Substantia nigra (tissue), 51 donors: ENCODE measurements at places on chromosomes 2 and 18.

DNA sequence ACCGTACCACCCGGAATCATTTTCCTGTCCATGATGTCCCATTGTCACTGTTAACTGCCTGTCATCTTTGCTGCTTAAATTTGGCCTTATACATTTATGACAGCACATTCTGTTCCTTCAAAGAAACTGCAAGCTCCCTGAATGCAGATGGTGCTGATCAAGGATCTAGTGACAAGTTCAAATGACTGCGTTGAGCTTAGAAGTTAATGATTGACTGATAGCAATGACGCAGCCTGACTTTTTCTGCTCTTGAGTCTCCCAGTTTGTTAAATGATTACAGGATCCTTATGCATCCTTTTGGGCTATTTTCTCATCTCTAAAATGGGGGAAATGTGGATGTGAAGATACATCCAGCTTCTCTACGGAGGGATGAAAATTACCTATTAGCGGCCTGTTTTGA is 159.0 kb downstream of the DCC start:
- no peak for DNase-seq

- no peak for DNase-seq
Observed at GRCh38 chr18:79630281-79631095, 49.1 kb upstream of the CTDP1 start.

DNA sequence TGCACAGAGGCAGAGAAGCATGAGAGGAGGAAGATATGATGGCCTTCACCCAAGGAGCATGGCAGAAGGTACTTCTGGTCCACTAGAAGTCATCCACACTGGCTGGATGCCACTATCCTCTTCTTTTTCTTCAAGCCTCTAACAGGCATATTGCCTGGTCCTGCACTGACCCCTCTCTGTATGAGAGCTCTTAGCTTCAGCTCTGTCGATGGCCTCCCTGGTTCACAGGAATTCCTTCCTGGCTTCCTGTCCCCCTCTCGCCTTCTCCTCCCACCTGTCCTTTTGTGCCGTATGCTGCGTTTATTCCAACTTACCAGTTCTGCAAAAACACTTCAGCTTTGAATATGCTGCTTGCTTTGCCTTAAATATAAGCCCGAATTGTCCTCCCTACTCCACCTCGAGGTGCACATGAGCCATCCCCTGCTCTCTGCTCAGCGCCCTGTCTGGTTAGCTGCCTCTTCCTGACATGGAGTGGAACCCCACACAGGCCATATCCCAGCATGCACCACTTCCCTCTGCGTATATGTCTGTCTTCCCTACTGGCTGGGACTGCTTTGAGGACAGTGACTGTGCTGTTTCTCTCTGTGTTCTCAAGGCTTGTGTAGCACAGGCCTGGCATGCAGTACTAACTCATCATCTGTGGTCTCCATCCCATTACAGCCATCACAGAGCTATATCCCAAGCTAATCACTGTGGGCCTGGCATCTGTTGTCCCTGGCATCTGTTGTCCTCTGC is 474.9 kb downstream of the EIPR1 start:
- DNase-seq = no peak

DNA sequence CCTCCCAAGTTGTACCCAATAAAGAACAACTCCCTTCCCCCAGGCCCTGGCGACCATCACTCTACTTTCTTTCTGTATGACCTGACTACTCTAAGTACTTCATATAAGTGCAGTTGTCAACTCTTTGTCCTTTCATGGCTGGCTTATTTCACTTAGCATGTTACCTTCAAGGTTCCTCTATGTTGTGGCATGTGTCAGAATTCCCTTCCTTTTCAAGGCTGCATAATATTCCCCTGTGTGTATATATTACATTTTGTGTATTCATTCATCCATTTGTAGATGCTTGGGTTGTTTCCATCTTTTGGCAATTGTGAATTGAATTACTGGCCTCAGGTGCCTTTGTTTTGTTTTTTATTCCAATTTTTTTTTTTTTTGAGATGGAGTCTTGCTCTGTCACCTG is 181.9 kb upstream of the RAB12 start:
- no peak for DNase-seq

DNA sequence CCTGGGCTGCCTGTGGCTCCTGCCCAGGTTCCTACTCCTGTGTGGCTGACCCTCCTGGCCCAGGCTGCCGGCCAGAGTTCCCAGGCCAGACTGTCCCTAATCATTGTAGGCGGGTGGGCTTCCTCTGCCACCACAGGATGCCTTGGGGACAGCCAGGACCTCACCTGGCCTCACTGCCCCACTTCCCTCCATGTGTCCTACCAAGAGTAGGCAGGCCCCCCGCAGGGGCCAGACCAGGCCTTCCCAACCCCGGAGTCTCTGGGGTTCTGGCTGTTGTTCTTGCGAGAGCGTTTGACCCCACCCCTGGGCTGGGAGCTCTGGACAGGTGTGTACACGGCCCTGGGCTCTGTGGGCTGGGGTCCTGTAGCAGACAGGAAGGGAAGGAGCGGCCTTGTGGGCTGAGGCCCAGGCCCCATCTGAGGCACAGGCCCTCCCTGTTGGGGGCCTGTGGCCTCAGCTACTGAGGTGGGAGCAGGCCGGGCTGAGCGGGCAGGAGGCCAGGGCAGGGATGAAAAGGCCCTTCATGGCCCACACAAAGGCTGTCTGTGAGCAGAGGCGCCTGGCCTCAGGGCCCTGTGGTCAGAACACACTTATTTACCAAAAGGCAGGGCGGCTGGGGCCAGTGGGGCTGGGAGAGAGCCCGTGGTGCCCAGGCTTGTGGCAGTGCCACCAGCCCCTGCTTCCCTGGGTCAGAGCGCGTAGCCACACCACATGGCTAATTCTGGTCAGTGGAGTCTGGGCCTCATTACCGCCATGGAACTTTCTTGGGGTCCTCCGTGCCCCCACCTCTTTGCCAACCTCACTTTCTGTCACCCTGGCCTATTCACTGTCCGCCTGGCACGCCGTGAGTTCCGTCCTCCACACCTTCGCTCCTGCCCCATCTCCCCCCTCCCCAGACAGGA is 2.0 kb downstream of the SNORC start:
- peak; percentile 91 for DNase-seq

DNA sequence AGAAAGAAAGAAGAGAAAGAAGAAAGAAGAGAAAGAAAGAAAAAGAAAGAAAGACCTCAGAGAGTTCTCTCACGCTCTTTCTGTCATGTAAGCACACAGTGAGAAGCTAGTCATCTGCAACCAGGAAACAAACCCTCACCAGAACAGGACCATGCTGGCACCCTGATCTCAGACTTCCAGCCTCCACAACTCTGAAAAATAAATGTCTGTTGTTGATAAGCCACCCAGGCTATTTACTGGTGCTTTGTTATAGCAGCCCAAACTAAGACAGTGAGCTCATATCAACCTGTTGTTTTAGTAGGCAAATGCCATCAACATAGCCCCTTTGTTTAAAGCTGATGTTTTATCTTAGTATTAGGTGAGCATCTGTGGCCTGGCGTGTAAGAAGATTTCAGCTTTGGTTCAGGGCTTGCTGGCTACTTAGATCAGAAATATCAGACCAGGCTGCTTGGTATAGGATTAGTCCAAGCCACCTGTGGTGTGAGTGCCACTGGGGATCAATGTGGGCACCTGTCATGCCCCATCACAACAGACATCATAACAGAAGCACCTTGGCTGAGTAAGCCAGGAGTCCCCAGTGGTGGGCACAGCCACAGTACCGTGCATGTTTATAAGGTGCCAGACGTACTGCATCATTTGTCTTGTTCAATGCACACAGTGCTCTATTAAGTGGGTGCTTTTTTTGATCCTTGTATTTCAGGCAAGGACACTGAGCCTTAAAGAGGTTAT is 94.4 kb downstream of the LBH start:
- no peak for DNase-seq

GRCh38 chr2:196096264-196096663 is 27.6 kb upstream of the DNAH7 start:
- DNase-seq = no peak

DNA sequence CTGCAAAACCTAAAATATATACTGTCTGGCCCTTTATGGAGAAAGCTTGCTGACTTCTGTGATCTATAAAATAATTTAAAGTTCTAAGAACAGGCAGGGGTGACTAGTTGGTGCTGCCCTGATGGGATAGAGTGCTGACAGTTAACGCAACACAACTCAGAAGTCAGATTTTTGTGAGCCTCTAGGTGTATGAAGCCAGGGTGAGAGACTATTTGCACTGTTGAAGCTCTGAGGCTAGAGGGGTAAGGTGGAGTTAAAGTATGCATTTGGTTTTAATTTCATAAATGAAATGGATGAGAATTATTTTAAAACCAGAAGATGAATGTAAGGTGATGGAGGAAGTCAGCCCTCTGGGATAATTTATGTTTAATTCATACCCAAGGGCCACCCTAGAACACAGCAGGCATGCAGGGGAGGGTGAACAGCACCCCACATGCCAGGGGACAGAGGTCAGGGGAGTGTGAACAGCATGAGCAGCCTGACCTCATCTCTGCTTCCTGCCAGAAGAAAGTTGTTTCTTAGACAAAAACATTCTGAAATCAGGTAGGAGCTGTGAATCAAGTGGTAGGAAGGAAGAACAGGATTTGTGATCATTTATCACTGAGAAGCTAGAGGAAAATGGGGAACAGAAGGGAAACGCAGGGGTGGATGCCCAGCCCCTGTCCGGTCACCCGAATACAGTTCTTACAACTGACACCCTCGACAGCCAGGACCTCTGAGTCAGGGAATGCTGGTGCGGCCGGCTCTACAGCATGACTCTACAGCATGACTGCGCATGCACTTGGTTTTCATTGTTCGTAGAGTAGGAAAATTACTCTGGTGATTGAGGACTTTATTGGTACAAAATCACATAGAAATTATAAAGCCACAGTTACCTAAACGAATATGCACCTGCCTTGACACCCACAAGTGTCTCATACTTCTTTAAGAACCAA is 93.1 kb downstream of the MBP start:
- peak; percentile 65 for DNase-seq

DNA sequence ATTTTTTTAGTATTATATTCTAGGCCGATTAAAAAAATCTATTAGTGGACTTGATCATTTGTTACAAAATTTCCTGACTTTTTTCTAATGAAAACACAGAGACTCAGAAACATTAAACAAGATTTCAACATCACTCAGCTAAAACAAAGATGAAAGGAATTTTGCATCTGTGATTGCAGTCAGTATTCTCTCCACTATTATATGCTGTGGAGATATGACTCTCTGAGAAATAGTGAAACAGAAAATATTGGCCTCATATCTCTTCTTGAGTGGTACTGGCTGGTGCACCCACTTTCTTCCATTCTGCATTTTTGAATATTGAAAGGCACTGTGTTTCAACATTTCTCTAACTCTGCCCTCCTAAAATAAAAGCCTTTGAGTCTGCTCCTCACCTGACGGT is 914.2 kb downstream of the TSN start:
- no peak for DNase-seq

DNA sequence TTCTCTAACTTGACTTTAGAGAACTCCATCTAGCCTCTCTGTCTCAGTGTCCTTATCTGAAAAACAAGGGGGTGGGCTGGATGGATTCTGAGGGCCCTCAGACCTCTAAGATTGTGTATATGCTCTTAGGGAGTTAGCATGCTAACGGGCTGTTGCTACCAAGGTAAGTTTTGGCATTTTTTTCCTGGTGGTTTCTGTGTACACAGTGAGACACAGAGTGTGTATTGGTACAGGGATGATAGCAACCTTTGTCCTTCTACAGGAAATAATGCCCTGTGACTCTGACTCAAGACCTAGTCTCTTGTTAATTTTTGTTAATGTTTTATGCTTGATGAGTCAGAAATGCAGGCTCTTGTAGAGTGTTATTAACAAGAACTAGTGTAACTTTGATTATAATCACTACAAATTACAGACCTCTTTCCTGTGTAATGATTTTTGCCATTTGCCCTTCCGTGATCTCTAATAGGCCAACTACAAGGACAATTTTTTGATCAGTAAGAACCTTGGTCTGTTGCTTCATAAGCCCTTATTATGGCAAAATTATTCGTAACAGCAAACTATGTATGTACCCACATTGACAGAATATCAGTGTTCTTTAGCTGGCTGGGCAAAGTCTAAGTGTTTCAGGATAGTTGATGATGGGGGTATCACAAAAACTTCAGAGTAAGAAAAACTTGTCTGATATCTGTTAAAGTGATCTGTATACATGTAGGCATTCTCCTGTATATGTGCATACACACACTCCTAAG is 89.7 kb downstream of the SPTBN1 start:
- DNase-seq = no peak

- no peak for DNase-seq
Observed at GRCh38 chr2:10831400-10831985, 18.9 kb upstream of the PDIA6 start.

DNA sequence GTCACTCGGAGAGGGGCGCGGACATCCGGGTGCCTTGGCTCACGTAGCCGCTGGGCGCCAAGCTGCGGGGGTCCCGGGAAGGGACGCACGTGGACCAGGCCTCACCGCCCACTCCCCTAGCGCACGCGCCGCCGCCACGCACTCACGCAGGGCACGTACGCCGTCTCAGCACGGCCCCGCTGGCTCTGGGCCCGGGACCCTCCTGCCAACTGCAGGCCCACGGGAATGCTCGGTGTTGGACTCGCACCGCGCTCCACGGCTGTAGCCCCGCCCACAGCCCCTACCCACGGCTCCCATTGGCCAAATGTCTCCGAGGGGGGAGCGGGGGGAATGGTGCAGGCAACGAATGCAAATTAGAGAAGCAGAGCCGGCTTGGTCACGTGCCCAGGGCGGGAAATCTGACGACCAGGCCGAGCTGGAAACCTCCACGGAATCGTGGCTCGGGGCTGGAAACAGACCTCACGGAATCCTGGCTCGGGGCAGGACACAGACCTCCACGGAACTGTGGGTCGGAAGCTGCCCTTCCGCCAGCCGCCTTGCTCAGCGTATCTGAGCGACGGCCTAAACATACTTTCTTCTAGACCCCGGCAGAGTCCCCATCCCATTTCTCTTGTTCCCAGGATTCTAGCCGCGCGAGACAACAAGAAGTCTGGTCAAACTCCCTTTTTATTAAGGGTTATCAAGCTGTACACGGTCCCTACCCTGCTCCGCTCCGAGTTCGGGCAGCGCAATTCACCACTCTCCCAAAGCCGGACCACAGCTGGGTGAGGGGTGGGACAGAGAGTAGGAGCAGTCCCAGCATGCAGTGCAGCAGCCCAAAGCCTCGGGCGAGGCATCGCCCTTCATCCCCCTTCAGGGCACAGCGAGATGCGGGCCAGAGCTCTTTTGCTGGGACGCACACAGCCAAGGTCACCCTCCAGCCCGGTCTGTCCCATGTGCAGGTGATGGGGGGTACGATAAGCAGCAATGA is at the start of gene ABCB6:
ABCB6 (minus strand) TSS at position 227 of the 970 bp plus-strand sequence. CDS start 285 bp downstream, outside the sequence.
- DNase-seq = peak; percentile 94

DNA sequence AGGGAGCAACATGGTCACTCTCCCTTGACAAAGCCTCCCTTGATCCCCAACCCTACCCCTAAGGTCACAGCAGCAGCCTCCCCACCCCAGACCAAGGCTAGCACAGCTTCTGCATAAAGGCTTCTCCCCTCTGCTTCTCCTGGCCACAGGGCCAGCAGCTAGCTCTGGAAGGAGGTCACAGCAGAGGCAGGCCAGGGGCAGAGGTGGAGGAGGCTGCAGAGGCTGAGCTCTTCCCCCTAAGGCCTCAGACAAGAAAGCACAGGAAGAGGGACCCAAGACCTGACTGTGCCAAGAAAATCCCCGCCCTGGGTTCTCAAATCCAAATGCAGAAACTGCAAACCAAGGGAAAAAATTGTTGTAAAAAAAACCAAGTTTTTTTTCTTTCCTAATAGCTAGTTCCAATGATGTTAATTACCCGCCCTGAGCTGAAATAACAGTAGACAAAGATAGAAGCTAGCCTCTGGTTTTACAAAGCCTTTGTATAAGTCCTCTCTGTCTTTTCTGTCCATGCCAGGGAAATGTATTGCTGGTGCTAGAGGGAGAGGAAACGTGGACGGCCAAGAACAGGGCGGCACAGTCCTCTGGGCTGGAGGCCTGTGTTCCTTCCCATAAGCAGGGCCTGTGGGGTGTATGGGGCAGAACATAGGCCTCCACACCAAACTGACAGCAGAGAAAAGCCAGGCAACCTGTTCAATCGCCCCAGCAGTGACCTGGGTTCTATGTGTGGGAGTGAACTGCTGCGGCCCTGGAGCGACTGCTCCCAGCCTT is 79.5 kb downstream of the POLR1A start:
- peak; percentile 25 for DNase-seq
